Skeletal muscle cell (primary cell): ENCODE measurements at places on chromosomes 3 and 15.

GRCh38 chr3:140449413-140450256, 228.2 kb upstream of the TRIM42 start:
- no peak for DNase-seq

- DNase-seq: no peak
Measured at GRCh38 chr15:94587113-94587512, 355.8 kb downstream of the MCTP2 start.

DNA sequence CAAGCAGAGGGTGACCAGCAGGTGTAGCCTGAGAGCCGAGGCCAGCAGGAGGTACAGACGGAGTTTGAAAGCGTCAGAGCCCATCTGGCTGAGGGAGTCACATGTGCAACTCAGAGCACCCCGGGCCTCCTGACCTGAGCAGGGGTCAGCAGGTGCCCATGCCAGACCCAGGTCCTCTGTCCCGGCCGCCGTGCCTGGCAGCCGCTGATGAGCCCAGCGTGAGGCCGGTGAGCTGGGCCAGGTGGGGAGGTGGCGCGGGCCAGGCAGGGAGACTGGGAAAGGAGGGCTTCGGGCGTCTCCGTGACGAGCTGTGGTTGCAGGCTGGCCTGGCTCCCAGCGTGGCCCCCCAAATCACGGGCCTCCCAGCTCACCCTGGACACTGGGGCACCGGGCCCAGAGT, 130.9 kb downstream of the CHSY1 start:
- DNase-seq: no peak

DNA sequence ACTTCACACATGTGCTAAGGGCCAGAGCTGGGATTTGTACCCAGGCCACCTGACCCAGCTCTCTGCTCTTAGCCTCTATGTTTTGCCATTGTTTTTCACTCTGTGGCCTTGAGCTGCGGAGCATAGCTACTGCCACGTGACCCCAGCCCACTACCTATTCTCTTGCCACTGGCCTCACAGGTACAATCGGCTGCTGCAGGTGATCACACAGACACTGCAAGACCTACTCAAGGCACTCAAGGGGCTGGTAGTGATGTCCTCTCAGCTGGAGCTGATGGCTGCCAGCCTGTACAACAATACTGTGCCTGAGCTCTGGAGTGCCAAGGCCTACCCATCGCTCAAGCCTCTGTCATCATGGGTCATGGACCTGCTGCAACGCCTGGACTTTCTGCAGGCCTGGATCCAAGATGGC, 46.2 kb downstream of the SEMA3G start:
- no peak for DNase-seq

DNA sequence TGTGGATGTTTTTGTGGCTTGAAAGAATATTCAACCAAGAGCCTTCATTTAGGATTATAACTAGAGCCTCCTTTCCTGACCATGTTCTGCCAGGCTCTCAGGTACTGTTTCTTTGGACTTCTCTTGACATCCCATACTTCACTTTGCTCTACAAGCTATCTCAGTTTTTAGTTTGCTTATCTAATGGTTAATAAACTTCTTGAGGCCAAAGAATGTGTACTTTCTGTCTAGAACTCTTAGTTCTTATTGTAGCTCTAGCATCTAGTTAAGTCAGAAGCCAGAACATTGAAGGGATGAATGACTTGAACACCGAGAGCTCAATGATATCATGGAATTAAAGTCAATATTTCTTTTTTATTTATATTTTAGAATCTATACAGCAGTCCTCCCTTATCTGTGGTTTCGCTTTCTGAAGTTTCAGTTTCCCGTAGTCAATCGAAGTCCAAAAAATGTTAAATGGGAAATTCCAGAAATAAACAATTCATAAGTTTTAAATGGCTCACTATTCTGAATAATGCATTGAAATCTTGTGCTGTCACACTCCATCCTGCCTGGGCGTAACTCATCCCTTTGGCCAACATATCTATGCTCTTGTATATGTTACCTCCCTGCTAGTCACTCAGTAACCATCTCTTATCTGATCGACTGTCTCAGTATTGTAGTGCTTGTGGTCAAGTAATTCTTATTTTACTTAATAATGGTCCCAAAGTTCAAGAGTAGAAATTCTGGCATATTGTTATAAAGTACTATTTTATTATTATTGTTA, 368.6 kb upstream of the RBMS3 start:
- DNase-seq: no peak

DNA sequence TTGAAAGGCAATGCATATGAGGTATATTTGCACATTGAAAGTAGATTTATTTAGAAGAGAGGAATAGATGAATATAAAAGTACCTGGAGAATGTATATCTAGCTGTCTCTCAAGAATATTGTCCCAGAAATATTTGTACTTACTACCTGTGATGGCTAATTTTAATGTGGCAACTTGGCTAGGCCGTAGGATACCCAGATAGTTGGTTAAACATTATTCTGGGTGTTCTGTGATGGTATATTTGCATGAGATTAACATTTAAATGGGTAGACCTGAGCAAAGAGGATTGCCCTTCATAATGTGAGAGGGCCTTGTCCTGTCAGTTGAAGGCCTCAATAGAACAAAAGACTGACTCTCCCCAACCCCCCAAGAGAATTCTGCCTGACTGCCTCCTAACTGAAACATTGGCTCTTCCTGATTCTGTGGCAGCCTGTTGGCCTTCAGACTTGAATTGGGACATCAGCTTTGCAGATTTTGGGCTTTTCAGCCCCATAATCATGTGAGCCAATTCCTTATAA, 69.4 kb upstream of the FILIP1L start:
- no peak for DNase-seq

- no peak for DNase-seq
Measured at GRCh38 chr3:58464866-58465265, 27.0 kb upstream of the KCTD6 start.

DNA sequence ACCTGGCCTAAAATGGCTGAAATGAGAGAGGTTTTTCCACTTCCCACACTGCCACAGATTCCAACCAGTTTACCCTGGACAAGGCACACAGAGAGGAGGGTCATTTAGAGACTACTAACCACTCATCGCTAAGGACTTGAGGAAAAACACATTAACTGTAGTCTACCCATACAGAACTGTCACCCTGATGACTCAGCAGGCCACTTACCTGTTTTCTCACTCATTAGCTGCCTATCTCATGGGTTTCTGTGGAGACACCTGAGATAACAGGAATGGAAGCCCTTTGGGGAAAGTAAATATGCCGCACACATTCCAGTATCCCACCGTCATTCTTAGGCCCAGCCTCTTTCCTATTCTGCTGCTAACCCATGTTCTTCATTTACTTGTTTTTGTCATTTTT, 50.0 kb downstream of the ABCC5 start:
- DNase-seq: no peak

- no peak for DNase-seq
Measured at GRCh38 chr3:181264486-181264885, 274.9 kb upstream of the DNAJC19 start.

GRCh38 chr15:74828835-74829234, 2.4 kb downstream of the CPLX3 start:
- DNase-seq: no peak

DNA sequence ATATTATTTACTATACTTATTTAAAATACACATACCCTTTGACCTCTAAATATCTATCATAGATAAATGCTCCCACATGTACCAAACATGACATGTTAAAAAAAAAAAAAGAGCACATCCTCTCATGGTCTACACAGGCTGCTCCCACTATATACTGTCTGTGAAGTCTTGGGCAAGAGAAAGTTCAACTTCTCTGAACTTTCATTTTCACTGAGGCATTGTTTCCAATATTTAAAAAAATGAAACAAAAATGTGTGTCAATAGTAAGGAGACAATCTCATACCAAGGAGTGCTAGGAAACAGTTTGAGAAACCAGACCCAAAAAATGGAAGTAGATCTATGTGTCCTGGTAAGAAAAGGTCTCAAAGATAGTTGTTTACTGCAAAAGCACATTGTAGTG, 29.3 kb downstream of the SLC4A7 start:
- DNase-seq: no peak

- no peak for DNase-seq
Measured at GRCh38 chr3:186933816-186934215, 3.5 kb downstream of the ST6GAL1 start.

- peak; percentile 36 for DNase-seq
Measured at GRCh38 chr15:51576911-51577500, 45.6 kb downstream of the DMXL2 start.

DNA sequence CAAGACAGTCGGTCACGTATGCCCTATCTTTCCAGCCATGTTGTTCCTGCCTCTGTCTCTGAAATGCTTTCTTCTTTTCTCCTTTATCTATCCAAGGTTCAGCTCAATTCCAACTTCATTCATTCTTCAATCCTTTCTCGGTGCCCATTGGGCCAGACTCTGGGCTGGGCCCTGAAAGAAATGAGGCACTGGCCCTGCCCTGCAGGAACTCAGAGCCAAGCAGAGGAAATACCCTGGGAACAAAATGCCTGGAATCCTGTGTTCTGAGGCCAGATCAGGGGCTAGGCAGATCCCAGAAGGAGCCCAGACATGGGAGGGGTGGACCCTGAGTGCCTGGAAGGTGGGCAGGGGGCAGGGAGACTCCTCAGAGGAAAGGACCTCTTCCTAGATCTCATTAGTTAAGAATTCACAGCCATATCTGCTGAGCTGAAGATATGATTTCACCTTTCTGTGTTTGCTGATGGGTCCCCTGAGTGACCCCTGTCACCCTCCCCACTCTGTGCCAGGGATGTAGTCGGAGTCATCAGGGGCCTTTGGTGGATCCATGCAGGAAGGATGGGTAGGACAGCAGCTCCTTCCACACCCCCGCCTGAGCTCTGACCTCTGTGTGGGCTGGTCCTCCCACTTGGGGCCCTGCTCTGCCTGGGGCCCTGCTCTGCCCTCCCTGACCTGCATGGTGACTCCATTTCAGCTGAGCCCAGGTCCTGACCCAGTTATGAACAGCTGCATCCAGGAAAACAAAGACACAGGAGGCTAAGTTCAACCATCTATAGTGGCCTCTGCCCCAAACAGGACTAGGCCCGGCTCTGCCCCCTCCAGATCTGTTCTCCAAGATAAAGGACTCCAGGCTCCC, 5.3 kb upstream of the DAPK2 start:
- DNase-seq: no peak

- DNase-seq: peak; percentile 75
Measured at GRCh38 chr3:141482245-141482922, 4.4 kb upstream of the RASA2 start.

GRCh38 chr3:25603703-25604102, 61.0 kb downstream of the TOP2B start:
- no peak for DNase-seq
